NCI-H146 (cell line): ENCODE measurements at places on chromosomes 5 and 9.

DNA sequence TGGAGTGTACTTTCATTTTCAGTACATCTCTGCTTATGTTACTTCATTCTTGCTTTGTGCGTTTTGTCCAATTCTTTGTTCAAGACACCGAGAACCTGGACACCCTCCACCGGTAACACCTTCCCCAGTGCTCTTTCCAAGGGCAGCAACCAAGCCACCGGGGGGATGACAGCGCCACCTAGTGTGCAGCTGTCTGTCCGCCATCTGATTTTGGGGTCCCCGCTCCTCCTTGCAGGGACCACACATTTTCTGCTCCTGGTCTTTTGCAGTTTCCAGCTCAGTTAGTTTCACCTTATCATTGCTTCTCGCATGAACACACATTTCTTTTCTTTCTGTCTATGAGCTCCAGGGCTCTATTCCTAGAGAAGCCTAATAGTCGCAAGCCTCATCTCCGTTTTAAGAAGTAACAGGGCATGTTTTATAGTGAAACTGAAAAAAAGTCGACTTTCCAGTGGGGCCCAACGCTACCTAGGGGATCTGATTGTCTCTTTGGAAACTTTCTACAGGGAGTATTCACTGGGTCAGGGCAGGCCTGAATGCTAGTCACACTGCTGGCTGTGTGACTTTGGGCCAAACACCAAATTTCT lies 152.1 kb downstream of the FSTL4 start:
- peak; percentile 4 for DNase-seq

- DNase-seq = no peak
Measured at GRCh38 chr9:83153030-83153429, 90.1 kb upstream of the RASEF start.

DNA sequence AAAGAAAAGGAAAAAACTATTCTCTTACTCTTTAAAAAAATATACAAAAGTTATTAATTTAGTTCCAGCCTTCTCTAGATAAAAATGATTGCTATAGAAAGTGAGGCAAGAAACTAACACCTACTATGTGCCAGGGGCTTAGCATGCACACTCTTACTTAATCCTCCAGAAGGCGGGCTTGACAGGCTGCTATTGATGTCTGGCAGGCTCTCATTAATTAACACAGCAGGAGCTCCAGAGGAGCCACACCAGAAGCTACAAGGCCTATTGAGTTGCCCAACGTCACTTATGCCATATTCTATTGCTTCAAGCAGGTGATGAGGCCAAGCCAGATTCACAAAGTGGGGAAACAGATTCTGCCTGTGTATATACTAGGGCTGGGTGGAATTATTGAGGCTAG lies 54.6 kb upstream of the CLINT1 start:
- peak; percentile 39 for DNase-seq

DNA sequence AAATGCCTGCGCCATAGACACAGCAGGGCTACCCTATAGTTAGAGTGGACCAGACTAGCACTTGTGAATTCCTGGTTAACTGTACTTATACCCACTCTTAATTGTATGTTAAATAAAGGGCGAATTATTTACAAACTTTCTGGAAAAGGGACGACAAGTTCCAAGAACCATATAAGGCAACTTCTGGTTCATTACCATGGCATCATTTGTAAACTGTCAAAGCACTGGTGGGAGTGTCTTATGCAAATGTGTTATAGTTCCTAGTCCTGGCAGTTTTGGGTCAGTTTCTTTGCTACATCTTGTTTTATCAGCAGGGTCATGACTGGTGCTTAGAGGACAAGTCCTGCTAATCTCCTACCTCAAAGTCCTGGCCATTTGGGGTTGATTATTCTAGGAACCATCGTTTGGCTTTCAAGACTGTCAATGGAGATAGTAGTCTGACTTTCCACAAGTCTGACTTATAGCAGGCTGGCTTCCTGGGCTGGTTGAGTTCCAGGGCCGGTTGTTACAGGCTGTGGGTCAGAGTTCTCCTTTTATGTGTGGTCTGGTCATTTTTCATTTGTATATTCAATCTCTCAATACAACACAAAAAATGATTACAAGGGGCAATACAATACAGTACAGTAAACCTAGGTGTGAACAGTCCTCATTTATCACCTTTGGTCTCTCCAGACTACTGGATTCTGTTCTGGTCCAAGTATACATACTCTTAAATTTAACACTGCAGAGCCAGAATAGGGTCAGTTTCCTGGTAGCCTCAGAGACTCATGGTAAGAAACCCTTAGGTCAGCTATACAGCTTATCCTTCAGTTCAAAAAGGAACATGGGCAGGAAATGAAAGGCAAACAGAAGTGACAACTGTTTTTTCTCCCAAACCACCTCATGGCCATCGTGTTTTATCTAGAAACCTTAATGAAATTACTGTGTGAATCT lies 8.3 kb upstream of the CFAP95 start:
- no peak for DNase-seq

DNA sequence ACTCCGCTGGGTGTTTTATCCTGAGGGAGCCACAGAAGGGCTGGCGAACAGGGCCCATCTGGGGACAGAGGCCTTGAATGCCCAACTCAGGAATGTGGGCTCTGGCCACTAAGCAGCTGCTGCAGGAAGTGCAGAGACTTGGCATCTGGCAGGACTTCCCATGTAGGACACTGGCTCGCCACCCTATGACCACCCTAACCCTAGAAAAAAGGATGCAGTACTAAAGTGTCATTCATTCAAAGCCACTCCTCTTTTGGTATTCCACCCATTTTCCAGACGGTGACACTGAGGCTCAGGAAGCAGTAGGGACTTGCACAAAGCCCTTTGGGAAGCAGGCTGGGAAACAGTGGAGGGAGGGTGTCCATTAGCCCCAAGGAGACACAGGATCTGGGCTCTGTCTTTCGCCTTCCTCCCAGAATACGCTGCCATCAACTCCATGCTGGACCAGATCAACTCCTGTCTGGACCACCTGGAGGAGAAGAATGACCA lies 3.0 kb downstream of the BBLN start:
- DNase-seq = no peak

DNA sequence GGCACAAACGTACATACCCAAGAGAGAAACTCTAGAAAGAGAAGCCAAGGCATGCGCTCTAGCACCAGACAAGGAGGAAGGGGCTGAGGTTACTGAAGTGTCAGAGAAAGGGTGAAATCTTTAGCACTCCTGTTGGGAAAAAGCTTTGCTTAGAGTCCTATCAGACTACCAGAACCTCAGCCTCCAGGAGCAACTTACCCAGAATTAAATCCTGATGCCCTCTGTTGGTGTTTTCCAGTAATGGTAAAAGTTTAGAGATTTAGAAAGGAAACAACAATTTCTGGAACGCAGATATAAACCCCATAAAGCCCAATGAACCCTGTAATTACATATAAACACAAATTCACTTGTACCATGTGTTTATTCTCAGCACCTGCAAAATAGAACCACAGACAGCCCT lies 33.2 kb upstream of the ASTN2 start:
- DNase-seq = peak; percentile 14

DNA sequence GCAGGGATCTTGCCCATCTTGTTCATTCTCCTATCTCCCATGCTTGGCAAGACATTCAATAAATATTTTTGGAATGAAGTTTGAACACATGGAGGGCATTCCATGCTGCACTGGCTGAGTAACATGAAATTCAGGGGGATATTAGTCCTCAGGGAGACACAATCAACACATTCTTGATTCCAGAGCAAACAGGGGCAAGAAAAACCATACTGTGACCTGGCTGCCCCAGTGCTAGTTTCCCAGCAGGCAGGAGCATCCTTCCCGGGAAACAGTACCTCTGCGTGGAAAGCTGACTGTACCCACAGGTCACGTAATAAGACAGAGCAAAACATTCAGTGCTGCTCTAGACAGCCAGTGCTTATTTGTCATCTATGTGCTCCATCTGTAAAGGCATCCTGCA lies 66.3 kb upstream of the SPOCK1 start:
- no peak for DNase-seq

- peak; percentile 2 for DNase-seq
Measured at GRCh38 chr5:54146916-54147315, 163.5 kb downstream of the ARL15 start.

- DNase-seq = no peak
Measured at GRCh38 chr9:29044959-29045358, 1471.7 kb upstream of the C9orf72 start.

DNA sequence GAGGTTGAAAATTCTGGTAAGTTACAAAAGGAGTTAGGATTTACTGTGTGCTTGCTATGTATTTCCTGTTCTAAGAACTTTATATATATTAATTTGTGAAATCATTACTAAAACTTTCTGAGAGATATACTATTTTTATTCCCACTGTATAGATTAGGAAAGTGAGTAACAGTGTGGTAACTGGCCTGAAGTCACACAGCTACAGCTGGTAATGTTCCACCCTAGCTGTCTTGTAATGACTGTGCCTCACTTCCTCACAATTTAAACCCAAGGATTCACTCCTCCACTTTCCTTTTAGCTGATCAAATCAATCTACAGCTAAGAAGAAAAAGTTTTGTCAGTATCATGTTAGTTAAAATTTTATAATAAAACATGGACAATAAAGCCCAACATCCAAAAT lies 278.8 kb downstream of the GAS1 start:
- no peak for DNase-seq

GRCh38 chr5:127564002-127564769 lies 46.7 kb downstream of the PRRC1 start:
- peak; percentile 72 for DNase-seq

DNA sequence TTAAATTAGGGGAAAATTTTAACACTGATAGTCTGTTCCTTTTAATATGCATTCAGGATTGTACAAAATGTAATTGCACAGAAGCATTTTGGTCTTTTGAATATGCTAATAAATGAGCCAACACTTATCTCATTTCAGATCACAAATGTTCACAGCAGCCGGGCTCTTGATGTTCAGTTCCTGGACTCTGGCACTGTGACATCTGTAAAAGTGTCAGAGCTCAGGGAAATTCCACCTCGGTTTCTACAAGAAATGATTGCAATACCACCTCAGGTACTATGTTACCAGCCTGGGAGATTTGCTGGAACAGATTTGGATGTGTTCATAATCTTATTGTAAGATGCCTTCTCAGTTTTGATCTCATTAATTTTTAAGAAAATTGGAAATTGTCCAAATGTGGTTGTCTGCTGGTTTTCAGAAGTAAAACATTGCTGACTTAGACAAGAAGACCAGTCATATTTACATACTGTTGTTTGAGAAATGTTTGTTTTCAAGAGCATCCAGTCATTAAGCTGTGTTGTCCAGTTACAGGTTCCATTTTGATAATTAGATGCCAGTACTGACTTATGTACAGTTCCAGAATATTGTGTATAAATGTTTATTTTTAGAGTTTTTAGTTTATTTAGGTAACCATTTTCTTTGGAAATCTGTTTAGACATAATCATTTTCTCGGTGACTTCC lies 23.0 kb upstream of the TMOD1 start:
- no peak for DNase-seq

- DNase-seq = no peak
Measured at GRCh38 chr5:140118302-140118936, 4.5 kb downstream of the PURA start.

DNA sequence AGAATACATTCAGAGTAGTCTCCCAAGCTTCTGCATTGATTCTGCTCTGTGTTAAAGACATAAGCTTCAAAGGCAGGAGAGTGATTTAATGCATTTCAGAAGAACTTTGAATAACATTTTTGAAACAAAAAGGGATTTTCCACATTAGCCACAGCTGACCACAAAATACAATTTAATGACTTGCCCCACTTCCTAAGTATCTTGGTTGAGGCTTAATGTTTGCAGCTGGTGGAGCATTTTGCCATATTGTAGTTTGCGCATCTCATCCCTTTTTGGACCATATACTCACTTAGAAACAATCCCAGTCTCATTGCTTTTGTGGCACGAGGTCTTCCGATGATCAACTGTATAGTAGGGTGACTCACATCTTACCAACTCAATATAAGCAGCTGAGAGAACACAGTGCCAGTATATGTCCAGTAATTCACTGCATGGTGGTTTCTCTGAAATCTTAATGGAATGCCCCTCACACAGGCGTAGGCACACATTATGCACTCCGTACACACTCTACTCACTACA lies 455.8 kb upstream of the PTGER4 start:
- DNase-seq = no peak

DNA sequence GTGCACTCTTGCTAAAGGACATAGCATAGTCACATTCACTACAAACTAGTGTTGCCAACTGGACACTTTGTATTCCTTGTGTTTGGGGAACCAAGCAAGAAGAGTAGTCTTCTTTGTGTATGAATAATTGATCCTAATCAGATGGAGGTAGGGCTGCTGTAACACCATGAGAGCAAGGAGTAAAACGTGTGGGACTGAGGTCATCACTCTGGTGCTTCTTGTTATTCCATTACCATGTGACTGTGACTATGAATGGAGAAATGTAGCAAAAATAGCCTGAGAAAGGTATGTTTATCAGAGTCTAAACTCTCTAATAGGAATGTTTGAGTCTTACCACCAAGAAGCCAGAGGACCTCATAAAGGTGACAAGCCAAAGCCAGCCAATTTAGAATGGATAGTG lies 966.9 kb downstream of the TAF11L14 start:
- DNase-seq = no peak

GRCh38 chr5:181203093-181203711 lies 1.8 kb downstream of the TRIM7 start:
- DNase-seq = no peak

GRCh38 chr5:169302491-169303118 lies 1.7 kb upstream of the SLIT3 start:
- DNase-seq = peak; percentile 24

- no peak for DNase-seq
Measured at GRCh38 chr9:86867804-86868313, 79.4 kb downstream of the GAS1 start.

- no peak for DNase-seq
Measured at GRCh38 chr5:179166886-179167841, 107.0 kb downstream of the ZNF354C start.

DNA sequence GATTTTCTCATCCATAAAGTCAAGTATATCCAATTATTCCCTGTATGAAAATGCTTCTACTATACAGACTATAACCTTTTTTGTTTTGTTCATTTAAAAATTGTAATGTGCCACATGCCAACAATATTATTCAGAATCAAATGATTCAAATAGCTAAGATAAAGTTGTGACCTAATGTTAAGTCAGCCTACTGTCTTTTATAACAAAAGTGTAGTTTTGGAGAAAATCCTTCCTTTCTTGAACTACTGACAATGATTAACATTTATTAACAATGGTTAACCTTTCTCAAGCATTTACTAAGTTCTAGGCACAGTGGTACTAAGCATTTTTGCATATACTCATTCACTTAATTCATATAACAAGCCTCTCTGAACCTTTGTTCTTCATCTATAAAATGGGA lies 25.0 kb downstream of the CSF2 start:
- DNase-seq = no peak

DNA sequence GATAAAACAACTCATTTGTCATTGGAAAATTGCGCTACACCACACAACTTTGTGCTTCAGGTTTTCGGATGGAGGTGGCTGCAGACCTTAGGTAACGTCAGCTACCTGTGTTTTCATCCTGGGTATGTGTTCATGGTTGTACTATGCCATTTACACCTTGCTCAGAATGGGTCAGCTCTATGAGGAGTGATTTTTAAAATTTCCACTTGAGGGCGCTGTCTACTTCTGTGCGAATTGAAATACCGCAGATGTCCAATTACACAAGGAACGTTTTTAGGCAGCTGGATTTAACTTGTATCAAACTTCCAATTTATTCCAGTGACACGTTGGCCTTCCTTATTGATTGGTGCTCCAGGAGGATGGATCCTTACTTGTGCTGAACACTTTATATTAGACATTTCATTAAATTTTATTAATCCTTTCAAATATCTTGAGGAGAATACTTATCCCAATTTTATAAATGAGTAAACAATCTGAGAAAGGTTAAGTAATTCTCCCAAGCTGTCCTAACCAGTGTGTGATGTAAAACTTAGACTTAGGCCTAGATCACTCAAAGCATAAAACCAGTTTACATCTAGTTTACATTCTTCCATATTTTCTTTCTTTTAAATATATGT lies 23.4 kb downstream of the DMRTA1 start:
- DNase-seq = peak; percentile 55
